ENCODE measurements at places on chromosomes 7 and 10.

- no peak for DNase-seq
These were observed 156.7 kb downstream of the PLXNA4 start for GRCh38 chr7:132419542-132419941.

GRCh38 chr10:93080350-93081046, 6.8 kb downstream of the CYP26A1 start:
- peak; percentile 60 for DNase-seq

- DNase-seq = no peak
These were observed 3.9 kb upstream of the HOXA2 start for GRCh38 chr7:27106181-27106900.

DNA sequence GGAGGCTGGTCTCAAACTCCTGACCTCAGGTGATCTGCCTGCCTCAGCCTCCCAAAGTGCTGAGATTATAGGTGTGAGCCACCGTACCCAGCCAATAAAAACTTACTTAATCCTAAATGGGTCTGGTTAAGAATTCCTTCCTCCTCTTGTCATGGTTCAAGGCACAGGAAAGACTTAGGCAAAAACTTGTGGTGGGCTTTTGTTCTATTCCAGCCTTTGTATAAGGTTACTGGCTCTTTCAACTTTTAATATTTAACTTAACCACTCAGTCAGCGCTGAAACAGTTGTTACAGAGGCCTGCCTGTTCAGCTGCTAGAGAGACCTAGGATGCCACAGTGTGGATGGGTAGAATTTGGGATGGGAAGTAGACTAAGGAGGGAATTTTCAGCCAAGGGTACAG, 28.1 kb upstream of the GARS1 start:
- no peak for DNase-seq

DNA sequence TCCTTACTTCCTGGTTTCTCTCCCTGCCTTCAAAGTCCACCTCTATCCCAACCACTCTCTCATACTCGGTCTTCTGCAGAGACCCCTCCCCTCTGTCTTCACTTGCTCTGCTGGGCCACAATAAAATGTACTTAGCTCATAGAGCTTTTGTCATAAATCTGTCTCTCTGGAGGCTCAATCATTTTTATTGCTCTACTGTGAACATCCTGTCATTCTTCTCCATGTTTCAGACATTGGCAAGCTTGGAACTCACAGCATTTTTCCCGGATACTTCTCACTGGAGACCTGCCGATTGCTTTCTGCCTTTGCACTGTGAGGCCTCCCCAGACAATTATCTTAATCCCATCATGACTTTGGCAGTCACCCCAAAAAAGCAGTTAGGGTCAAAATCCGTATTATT, 192.3 kb upstream of the ZMIZ1 start:
- DNase-seq = no peak

GRCh38 chr7:48173756-48174382, 2.6 kb downstream of the ABCA13 start:
- no peak for DNase-seq

DNA sequence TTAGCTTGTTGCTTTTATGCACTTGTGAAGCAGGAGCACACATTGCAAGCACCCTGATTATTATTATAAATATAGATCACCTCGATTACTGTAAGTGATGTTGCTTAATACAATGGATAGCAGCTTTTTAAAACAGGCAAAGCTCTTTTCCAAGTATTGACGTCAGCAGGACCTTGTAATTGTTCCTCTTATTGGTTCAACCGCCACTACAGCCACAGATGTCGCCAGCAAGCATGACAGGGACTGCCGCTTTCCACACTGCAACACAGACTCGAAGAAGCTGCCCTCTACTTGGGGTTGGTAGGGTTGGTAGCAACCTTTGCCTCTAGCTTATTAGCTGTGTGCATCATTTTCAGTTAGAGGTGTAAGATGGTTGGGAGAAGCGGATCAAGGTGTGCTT, 167.6 kb downstream of the ZNF365 start:
- DNase-seq = peak; percentile 70

Data from lower lobe of right lung (tissue), 2 donors.